Stimulated activated CD8-positive, alpha-beta memory T cell treated with anti-CD3 and anti-CD28 coated beads, Interleukin-4, amount 100 ng/mL, for 1 hour (primary cell): ENCODE measurements at places on chromosomes 1 and 21.

GRCh38 chr1:21000245-21000594 is 176.5 kb downstream of the EIF4G3 start:
- DNase-seq, result no peak

GRCh38 chr1:154999571-155000410 is 2.8 kb upstream of the ZBTB7B start:
- DNase-seq, result no peak

DNA sequence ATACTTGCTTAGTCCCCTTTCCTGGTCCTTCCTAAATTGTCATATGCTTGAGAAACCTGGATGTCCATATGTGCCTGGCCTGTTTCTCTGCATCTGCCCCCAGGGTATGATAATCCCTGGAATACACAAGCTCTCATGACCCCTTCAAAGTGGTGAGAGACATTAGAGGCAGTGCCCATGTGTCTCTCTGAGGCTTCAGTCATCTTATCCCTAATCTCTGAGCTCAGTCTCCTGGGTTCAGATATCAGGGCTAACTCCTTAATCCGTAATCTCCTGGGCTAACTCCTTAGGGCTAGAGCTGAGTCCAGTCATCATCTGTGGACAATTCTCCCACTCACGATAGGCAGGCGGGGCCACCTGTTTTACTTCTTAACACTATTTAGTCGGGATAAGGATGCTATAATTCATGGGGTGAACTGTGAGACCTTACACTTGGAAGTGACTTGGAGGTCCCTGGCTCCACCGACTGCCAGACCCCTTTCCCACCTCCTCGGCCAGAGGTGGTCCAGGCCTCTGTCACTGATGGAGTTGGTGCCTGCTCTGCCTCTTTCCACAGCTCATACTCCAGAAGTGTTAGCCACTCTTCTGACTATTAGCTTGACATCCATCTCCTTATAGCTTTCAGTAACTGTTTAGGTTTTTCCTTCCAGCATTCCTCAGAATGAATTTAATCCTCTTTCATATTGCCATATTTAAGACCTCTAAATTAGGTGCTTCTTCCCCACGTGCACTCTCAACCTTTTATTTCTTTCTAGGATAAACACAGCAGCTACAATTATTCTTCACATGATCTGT is 22.7 kb downstream of the CCN1 start:
- no peak for DNase-seq

DNA sequence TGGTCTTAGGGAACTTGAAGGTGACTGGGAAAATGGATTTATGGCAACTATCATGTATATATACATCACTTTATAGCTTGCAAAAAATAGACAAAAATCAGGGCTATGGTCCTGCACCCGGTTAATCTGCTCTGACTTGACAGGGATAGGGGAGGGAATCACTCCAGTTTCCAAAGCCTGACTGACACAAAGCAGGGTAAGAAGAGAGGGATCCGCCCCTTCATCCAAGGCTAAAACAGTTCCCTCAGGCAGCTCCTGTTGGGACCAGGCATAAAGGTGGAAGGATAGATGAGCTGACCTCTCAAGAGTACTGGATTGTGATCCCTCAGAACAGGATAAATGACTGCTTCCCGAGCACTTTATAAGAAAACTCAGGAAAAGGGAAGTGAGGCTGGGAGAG is 1.4 kb downstream of the PBXIP1 start:
- no peak for DNase-seq

DNA sequence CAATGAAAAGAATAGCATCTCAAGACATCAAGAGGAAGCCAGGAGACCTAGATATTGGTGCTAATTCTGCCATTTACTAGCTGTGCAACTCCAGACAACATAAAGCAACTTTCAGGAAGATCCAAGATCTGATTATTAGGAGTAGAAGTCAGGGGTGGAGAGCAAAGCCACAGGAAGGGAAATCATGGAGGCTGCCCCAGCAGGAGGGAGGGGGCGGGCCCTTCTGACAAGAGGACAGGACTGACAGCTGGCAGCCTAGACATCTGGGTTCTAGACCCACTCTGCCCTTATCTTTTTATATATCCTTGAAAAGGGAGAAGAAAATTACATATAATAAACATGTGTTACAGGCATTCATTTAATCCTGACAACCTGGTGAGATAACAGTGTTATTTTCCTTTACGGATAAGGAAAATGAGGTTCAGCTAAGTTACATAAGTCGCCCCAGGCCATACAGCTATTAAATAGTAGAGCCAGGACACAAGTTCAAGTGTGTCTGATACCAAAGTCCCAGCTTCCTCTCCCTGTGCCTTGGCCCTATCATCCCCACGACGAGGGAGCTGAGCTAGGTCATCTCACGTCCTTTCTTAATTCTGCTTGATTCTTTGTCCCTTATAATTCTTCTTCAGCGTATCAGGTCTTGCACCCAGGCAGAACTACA is 46.6 kb downstream of the ARHGEF11 start:
- DNase-seq, result no peak

DNA sequence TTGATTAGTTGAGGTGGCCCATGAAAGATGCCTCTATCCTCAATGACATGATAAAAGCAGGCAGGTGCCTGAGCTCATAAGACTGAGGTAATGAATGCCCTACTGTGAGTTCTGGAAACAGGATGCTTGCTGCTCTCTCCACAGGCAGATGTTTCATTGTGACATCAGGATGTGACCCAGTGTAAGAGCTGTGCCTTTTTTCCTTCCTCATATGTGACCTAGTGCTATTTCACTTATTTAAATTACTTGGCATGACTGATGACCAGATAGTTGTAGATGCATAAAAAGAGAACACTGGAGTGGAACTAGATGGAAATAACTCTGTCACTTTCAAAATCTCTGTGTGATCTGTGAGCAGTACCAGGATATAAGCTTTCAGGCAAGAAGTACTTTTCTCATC is 31.9 kb downstream of the KIF14 start:
- no peak for DNase-seq

DNA sequence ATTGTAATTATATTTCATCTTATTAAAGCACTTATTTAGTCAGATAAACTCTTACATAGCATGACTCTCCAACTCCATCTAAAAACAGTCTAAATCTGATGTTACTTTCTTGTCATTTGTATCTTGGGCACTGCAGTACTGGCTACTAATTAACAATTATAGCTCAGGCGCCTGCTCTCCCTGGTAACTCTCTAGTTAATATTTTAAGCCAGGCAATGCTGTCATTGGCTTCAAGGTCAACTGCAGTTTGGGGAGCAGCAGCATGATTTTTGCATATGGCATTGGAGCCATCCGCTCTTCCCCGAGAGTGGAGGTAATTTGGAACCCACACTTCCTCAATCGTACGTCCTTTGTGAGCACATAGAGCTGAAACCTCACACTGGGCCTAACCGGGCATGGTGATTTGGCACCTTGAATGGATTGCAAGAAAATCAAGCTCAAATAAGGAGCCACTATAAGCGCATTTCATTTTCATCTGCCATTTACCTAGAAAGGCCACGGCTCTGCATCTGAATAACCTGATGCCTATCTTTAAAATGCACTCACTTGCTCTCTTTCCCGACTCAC is 187.7 kb downstream of the KAZN start:
- DNase-seq, result no peak
